ENCODE measurements at places on chromosomes 2 and 18. TPM values are rescaled to one million over a fixed set of nuclear protein-coding genes. Genes with fewer than 3 reads are reported as not detected.

DNA sequence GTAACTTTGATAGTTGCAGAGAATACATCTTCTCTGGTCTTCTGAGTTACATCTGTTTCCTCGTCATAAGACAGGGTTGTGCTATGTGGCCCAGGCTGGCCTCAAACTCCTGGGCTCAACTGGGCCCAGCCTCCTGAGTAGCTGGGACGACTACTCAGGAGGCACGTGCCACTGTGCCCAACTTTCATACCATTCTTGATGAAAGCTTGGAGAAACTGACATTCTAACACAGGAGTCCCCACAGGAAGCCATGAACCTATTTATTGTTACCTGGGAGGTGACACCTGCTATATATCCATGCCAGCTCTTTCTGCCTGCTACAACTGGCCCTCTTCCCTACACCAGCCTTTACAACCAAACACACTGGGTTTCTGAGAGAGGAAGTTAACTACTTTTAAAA, 19.1 kb downstream of the EIF2AK3 start:
- no peak for DNase-seq

- DNase-seq = no peak
These were observed 421.7 kb downstream of the STK39 start for GRCh38 chr2:167825664-167826063.

DNA sequence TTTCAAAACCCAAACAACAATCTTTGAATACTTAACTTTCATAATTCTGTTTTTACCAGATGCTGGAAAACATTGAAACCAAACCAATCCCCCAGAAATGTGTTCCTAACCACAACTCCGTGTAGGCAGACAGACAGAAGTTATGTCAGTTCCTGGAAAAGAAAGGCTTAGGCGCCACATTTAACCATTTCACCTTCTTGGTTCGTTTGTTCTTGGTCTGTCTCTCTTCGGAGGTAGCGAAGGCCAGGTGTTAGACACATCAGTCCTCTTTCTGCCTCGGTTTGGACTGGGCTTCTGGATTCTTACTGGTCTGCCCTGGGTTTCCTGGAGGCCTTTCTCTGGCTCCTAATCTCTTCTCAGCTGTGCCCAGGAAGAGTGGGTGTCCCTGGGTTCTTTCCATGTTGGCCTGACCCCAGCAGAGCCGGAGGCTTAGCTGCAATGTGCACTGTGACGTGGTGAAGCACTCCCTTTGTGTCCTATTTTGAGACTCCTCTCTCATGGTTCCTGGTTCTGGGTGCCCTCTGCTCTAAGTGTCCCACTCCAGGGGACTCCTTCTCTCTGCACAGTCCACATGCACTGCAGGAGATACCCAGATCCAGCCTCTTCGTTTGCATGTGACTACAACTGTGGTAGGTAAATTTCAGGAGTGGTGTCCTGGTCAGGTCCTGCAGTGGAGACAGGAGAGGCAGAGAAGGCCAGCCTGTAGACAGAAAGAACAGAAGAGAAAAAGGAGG, 23.1 kb upstream of the RAB31 start:
- DNase-seq = no peak

DNA sequence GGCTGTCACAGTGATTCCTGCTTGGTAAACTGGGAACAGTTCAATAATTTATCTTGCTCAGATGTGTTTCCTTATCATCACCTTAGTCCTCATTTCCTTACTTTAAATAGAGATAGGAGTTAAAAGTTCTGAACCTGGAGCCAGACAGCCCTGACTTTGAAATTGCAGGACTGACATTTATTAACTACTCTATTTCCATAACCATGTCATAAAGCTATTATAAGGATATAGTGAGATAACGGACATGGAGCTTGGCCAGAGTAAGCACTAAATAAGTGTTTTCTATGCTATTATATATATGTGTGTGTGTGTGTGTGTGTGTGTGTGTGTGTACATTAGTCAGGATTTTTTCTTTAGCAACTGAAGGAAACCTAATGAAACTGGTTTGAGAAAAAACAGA, 13.1 kb downstream of the NT5DC4 start:
- DNase-seq = no peak

DNA sequence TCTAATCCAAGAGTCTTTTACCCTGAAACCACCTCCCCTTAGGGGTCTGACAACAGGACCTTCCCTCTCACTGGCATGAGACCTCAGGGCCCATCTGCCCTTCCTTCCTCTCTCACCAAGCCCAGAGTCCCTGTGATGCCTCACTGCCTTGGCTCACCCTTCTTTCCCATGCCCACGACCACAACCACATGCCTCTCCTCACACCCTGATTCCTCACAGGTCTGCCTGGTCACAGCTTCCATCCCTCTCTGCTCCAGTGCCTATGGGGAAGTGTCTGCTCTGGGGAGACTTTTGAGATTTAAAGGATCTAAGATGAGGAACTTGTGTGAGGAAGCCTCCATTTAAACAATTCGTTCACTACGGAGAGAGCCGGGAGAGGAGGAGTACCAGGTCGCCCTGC, 98.9 kb upstream of the SH3BP4 start:
- DNase-seq = no peak

- DNase-seq = no peak
These were observed 106.7 kb downstream of the GBX2 start for GRCh38 chr2:236061497-236061896.

GRCh38 chr2:129892360-129892759, 87.1 kb upstream of the RAB6C start:
- no peak for DNase-seq

GRCh38 chr2:1248187-1248586, 165.1 kb upstream of the TPO start:
- no peak for DNase-seq

GRCh38 chr2:109347626-109348025, 218.6 kb downstream of the SH3RF3 start:
- DNase-seq = no peak

GRCh38 chr2:182228073-182228473, 198.8 kb downstream of the PDE1A start:
- no peak for DNase-seq

Gene GPR45
- total RNA-seq = not detected

Gene RAD51AP2
- total RNA-seq = 0.13 TPM

Gene SERPINB3
- total RNA-seq = 22.4 TPM

Gene CDH20
- total RNA-seq = not detected

Gene OXER1
- not detected for total RNA-seq

Gene CROCC2
- 0.26 TPM for total RNA-seq
